Effector CD8-positive, alpha-beta T cell (primary cell): ENCODE measurements at places on chromosomes 3 and 15.

GRCh38 chr15:63089260-63090043 is 32.2 kb upstream of the LACTB start:
- no peak for DNase-seq

DNA sequence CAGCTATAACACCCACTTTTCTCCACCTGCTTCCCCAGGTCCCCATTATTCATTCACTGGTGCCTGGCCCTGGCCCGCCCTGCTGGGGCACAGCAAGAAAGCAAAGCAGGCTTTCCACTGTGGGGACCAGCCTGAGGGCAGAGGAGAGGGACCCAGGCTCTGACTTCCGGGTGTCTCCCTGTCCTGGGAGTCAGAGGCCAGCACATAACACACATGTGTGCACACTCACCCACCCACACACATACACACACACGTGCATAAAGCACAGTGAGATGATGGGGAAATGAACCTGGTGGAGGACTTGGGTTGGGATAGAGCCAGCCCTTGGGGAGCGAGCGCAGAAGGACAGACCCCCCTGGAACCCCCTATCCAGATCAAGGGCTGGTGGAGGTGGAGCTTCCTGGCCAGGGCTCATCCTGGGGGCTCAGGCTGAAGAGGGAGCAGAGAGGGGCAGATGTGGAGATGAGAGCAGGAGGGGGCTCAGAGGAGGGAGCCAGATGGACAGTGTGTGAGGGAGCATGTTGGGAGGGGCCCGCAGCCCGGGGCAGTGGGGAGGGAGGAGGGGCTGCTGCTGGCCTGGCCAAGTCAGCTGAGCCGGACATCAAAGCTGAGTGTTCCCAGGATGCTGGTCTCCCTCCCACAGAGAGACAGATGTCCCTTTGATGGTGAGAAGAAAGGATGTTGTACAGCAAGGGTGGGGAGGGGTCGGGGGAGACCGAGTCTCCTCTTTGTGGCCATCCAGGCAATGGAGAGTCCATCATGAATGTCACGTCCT is 78.2 kb downstream of the LINGO1 start:
- no peak for DNase-seq

GRCh38 chr3:89527736-89528305 is 420.4 kb downstream of the EPHA3 start:
- DNase-seq: no peak

DNA sequence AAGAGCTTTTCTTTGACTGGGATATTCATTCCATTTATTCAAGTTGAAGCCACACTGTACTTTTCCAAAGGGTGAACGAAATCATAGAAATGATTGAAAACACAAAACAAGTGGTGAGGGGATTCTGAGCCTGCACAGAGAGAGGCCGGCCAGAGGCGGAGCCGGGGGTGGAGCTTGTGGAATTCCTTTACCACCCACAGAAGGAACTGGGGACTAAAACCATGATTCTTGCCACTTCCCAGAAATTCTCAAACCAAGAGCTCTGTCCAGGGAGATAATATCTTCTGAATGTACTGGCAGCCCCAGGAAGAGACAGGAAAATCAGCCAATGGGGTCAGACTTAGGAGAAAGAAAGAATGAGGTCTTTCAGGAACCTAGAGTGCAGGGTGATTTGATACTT is 20.8 kb downstream of the FBN1 start:
- no peak for DNase-seq

DNA sequence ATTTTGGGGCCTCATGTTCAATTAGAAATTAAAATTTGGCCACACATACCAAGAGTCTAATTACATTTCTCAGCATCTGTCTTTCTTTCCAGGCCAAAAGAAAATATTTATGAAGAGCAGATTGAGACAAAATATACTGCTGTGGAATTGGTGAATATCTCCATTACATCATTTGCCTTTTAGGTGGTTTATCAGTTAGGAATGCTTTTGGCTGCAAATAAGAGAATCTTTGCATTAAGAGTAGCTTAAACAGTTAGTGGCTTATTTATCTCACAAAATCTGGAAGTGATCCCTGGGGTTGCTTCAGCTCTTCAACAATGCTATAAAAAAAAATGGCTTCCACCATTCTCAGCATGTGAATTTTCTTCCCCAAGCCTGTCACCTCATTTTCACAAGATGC is 308.7 kb downstream of the MAGI1 start:
- no peak for DNase-seq

GRCh38 chr15:60057554-60057953 is 53.4 kb downstream of the FOXB1 start:
- no peak for DNase-seq

- no peak for DNase-seq
Observed at GRCh38 chr3:110504401-110504800, 567.2 kb upstream of the NECTIN3 start.

DNA sequence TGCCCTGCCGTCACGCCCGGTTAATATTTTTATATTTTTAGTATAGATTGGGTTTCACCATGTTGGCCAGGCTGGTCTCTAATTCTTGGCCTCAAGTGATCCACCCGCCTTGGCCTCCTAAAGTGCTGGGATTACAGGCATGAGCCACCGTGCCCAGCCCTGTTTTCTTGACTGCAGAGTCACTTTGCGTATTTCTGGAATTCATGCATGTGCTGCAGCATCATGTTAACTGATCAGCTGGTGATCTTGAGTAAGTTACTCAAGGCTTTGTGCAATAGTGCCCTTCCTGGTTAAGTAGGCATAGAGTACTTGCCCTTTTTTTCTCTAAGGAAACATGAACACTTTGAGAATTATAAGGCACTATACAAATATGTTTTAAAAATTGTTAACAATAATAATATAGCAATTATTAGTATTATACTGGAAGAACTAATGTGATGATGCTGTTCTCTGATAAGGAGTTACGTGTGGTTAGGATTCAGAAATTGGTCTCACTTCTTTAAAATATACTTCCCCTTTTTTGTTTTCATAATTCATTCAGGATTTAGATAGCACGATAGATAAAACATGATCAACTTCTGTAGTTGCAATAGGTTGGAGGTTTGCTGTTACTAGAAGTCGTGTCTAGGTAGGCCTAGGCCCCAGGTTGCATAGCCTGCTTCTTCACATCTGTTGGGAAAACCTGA is 33.6 kb downstream of the GPR171 start:
- DNase-seq: no peak

DNA sequence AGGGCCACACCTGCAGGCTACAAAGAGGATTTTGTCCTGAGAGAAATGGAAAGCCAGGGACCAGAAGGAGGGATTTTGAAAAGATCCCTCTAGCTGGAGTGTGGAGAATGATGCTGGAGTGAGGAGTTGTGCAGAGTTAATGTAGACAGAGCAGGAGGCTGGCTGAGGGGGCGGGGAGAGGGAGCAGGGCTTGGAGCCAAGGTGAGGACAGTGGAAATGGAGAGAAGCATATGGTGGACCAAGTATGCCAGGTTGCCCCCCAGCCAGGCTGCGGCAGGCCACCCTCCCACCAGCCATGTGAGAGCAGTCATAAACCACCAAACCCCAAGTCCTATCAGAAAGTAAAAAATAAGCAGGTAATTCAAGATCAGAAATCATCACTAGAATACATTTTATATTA is 14.7 kb downstream of the RARRES1 start:
- no peak for DNase-seq

DNA sequence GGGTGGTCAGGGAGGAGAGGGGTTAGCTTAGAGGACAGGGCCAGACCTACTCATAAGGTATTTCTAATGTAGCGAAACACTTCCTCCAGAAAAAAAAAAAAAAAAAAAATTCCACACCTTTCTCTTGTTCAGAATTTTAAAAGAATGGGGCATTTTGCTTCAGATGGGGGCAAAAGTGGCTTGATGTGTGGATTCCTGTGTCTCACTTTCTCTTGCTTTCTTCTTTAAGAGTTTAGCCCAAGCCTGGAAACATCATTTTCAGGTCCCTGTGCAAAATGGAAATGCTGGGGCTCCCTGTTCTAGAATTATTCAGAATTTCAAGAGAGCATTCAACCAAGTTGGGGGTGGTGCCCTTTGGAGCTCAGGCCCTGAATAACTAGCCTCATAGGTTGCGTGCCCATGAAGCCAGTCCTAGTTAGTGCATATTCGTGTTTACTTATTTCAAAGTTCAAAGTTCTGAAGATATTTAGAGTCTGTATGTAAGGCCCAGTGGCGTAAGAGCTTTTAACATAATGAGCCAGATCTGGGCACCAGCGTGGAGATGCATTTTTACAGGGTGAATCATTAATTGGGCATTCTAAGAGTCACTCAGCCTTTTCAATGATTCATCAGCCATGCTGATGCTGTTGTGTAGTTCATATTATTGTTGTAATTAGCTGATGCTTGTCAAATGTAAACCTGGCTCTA is 104.5 kb downstream of the RPLP1 start:
- DNase-seq: no peak

DNA sequence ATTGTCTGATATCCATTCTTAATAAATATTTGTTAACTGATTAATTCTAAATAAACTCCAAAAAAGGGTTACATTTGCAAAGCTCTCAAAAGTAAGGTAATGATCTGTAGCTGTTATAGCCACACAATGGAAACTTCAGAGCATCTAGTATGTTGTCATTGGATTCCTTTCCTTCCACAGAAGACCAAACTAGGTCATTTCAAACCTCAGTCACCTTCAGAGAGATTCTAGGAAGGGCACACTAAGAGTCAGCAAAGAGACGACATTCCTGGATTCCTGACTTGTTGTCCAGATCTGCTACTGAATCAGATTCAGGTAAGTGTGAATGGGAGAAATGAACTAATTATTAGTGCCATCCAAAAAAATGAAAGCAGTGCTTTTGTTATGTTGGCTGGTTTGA is 3.0 kb upstream of the COL8A1 start:
- DNase-seq: no peak

DNA sequence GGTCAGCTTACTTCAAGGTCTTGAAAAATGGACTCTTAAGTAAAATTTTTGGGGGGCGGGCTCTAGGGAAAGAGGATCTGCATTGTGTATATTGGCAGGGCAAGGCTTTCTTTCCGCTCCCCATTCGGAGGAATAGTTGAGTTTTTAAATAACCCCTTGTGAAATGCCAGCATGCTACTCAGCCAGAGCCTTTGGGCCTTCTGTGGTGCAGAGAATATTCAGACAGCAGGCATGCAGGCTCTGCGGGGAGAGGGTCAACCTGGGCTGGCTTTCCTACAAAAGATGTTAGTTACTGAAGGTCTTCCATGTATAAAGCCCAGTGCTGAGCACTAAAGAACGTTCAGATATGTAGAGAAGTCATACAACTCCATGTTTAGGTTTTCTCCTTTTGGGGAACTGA is 40.6 kb downstream of the ADAMTSL3 start:
- DNase-seq: no peak

DNA sequence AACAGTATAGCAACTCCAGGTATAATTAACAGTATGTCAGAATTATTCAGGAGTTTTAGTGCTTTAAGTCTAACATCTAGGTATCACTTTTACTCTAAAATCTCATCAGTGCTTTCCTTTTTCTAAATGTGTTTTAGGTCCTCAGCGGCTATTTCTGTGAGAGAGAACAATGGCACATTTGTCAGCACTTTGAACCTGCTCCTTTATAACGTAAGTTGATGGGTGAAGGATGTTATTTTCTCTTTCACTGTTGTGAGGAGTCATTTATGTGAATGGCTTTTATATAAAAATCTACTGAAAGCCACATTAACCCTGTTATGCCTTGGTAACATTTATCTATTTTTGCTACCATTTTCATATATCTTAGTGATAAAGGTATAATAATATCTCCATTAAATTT is 22.8 kb downstream of the ZPLD1 start:
- DNase-seq: no peak

DNA sequence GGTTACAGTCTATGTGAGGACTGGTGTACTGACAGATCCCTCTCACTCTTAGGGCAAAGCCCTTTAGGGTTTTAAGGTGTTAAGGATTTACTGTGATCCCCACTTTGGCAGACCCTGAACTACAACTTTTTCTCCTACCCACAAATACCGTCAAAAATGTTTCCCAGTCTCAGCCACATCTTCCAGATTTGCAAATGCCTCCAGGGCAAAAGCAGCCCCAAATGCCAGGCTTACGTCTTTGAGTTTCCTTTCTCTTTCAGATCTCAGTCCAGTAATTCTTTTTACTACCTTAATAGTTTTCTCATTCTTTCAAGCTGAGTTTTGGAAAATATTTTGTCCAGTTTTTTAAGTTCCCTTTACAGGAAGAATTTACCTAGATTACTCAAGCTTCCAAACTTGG is 13.4 kb upstream of the ITGA11 start:
- DNase-seq: no peak
